ENCODE measurements at places on chromosomes 4 and X. TPM values are rescaled to one million over a fixed set of nuclear protein-coding genes. Genes with fewer than 3 reads are reported as not detected.

DNA sequence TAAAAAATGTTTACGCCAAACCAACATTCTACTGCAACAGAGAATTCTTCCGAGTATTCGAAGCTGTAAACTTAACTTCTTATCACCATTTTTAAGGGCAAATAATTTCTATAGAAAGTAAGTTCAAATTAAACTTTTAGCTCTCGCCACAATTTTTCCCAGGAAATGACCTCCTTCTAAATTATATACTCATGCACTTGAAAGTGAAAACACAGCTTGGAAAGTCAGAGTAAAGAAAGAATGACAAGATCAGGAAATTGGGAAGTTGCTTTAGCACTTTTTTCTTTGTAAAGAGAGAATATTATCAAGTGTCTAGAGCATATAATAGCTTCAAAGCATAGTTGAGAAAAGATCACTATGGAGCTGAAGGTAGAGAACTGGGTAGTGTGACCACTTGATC lies 1.2 kb downstream of the CYBB start:
- peaks cover 16% of the 10 kb centered on the region for H3K4me1 ChIP-seq
- H3K36me3 ChIP-seq: no peaks in the 10 kb centered on the region
- DNase-seq: no peak
- H3K27me3 ChIP-seq: no peaks in the 10 kb centered on the region
- no peak overlapping the region for H3K27ac ChIP-seq
- no peak overlapping the region for H3K4me3 ChIP-seq

GRCh38 chrX:69493193-69493592 lies 10.9 kb upstream of the NALF2 start:
- DNase-seq: peak; percentile 31
- peaks cover 1% of the 10 kb centered on the region for H3K27me3 ChIP-seq
- H3K27ac ChIP-seq: no peak overlapping the region

GRSF1 gene
- 65.2 TPM for total RNA-seq

DNA sequence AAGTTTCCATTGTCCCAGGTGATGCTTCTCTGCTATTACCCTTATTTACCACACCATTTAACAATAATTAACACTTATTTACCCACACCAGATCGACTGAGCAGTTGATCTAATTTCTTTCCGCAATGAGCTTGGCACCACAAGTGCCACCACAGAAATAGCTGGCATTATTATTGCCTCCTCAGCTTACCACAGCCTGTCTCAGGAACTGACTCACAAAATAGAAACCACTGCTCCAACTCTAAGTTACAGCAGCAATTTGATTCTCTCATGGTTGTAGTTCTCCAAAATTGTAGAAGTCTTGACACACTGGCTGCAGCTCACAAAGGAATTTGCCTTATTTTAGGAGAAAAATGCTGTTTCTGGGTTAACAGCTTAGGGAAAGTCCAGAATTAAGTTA lies 22.5 kb downstream of the ZNF721 start:
- no peak overlapping the region for H3K27ac ChIP-seq
- H3K27me3 ChIP-seq: no peaks in the 10 kb centered on the region
- H3K4me1 ChIP-seq: peaks cover 38% of the 10 kb centered on the region
- no peak for DNase-seq

THAP6 gene
- total RNA-seq: 17.8 TPM

PPP2R2C gene
- not detected for total RNA-seq

MAGEA12 gene
- not detected for total RNA-seq

KCTD8 gene
- not detected for total RNA-seq

EIF4E gene
- 83.7 TPM for total RNA-seq

GRCh38 chr4:127143460-127144195 lies 489.1 kb upstream of the INTU start:
- H3K27ac ChIP-seq: no peak overlapping the region
- H3K27me3 ChIP-seq: no peaks in the 10 kb centered on the region
- no peak for DNase-seq

PNCK gene
- not detected for total RNA-seq

HTATSF1 gene
- 63.2 TPM for total RNA-seq

DNA sequence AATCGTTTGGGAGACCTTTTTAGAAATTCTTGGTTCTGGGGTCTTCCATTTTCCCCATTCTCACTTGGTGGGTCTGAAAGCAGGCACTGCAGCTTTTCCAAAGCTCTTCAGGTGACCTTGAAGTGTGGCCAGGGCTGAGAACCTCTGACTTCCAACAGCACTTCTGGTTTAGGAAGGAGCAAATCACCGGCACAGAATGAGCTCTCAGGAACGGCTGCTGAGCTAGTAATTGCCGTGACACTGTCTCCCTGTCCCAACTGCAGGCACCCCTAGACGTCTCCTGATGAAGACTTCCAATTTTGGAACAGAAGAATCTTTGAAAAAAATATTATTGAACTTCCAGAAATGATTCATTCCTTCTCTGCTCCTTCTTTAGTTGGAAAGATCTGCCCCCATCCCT lies 31.3 kb downstream of the CD38 start:
- H3K4me3 ChIP-seq: no peak overlapping the region
- no peaks in the 10 kb centered on the region for H3K27me3 ChIP-seq
- H3K27ac ChIP-seq: no peak overlapping the region
- H3K4me1 ChIP-seq: peaks cover 51% of the 10 kb centered on the region
- peaks cover 39% of the 10 kb centered on the region for H3K36me3 ChIP-seq

- no peak overlapping the region for H3K27ac ChIP-seq
- no peak for DNase-seq
- H3K4me3 ChIP-seq: no peak overlapping the region
- H3K4me1 ChIP-seq: no peaks in the 10 kb centered on the region
- no peaks in the 10 kb centered on the region for H3K36me3 ChIP-seq
Measured at GRCh38 chr4:41294445-41295062, 37.8 kb downstream of the UCHL1 start.

GRCh38 chr4:26896636-26897035 lies 36.0 kb downstream of the STIM2 start:
- peaks cover 42% of the 10 kb centered on the region for H3K36me3 ChIP-seq
- H3K4me3 ChIP-seq: no peak overlapping the region
- no peak overlapping the region for H3K27ac ChIP-seq
- no peak for DNase-seq
- no peaks in the 10 kb centered on the region for H3K27me3 ChIP-seq
